Epithelial cell of proximal tubule (primary cell): ENCODE measurements at places on chromosomes 1 and 21. TPM values are rescaled to one million over a fixed set of nuclear protein-coding genes. Genes with fewer than 3 reads are reported as not detected.

Gene SH2D1B
- 0.07 and 0.23 TPM in 2 replicates for total RNA-seq

Gene NOL9
- total RNA-seq: 18.5 and 24.7 TPM in 2 replicates

Gene AIRE
- not detected in 2 replicates for total RNA-seq

Gene OR2L13
- not detected in 2 replicates for total RNA-seq

Gene KCNE2
- not detected in 2 replicates for total RNA-seq

Gene NUP210L
- not detected in 2 replicates for total RNA-seq
